ENCODE measurements at places on chromosomes 3 and 15.

DNA sequence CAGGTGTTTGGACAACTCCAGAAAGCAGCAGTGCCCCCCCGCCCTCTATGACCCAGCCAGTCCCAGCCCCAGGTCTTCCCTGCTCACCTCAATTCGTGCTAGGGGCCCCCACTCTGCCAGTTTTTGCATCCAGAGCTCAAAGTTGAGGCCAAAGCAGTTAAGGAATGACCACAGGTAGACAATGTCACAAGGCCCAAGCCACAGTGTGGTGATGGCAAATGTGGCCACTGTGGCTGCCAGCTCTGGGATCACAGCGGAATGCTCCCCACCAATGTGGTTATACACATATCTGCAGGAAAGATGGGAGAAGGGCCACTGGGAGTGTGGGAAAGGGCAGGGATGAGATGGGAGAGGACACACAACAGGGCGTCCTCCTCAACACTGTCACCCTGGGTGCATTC is 8.2 kb downstream of the KLHL40 start:
- DNase-seq, result no peak

GRCh38 chr3:42037318-42037945 is 53.7 kb upstream of the TRAK1 start:
- no peak for DNase-seq

DNA sequence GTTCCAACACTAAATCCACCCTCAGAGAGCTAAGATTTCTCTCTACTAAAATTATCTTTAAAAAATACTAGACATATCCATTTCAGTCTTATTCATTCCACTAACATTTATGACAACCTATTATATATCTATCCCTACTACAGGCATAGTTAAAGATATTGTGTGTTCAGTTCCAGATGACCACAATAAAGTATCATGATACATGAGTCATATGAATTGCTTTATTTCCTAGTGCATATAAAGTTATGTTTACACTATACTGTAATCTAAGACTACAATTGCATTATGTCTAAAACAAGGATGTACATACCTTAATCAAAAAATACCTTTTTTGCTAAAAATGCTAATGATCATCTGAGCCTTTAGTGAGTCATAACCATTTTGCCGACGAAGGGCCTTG is 19.4 kb downstream of the SHOX2 start:
- DNase-seq, result no peak

DNA sequence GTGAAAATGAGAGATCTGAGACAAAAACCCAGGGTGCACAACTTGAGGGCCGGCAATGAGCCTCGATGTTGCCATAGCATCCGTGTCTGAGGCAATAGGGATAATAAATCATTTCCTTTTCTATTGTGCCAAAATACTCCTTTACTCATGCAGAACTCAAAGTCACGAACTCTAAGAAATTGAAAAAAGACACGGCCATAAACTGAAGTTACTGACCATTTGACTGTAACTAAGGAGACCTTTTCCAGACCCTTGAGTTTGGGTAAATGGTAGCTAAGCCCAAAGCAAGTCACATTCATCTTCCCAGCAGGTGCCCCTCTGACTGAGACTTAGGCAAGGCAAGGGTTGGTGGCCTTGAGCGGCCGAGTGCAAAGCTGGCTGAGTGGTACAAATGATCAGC is 141.2 kb upstream of the SLCO3A1 start:
- no peak for DNase-seq

DNA sequence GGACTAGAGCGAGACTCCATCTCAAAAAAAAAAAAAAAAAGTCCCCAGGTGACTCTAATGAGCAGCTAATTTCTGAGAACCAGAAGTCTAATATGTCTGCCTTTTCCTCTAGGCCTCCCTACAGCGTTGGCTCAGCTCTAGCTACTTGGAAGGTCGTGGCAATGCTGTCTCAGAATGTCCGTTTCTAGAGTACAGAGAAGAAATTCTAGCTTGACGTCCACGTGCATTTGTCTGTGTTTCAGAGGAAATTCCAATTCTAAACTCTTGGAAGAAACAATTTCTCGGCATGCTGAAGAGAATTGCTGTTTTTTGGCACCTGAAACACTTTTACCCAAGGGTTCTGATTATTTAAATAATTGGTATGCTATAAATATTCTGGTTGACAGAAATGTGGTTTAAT is 78.8 kb downstream of the SOX2 start:
- no peak for DNase-seq

- DNase-seq, result no peak
These were observed 4.6 kb downstream of the SETD5 start for GRCh38 chr3:9401986-9402385.

DNA sequence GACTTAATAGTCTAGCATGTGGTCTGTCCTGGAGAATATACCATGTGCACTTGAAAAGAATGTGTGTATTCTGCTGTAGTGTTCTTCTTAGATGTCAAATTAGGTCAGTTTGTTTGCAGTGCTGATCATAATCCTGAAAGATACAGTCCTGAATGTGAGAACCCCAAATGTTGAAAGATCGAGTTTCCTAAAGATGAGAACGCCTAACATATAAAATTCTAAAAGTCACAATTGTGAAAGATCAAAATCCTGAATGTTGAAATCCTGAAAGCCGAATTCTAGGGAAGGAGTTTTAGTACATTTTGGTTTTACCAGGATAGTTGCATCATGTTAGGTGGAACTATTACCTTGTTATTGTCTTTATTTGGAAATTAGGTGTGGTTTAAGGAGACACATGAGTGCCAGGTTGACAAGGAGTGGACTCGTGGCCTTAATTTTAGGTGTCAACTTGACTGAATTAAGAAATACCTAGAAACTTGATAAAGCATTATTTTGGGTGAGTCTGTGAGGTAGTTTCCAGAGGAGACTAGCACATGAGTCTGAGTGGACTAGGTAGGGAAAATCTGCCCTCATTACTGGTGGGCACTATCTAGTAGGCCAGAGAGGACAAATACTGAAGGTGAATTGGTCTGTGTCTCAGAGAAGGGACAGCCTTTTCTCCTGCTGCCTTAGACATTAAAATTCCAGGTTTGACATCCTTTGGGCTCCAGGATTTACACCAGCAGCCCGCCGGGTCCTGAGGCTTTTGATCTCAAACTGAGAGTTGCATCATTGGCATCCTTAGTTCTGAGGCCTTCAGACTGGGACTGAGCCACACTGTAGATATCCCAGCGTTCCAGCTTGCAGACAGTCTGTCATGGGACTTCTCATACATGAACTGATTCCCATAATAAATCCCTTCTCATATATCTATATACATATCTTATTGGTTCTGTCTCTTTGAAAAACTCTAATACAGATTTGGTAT is 77.1 kb downstream of the LRRC28 start:
- DNase-seq, result no peak

DNA sequence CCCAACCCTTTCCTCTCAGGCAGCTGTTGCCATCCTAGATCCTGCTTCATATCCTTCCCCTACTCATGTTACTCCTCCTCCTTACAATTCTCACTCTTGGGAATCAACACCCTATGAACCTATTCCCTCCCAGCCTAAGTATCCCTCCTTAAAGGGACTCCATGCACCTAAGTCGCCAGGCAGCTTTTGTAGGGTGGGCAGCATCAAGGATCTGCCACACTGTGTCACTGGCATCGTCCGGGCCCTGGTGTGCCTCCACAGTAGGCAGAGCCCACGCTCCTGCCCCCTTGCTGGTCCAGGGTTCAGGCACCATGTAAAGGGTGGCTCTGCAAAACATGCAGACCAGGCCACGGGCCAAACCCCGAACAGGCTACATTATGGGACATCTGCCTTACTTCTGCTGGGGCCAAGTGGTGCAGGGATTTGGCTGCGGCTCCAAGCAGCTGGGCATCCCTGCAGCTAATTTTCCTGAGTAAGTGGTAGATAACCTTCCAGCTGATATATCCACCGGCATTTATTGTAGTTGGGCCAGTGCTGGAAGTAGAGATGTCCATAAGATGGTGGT is 53.4 kb downstream of the GSK3B start:
- DNase-seq, result no peak

GRCh38 chr3:47008234-47008796 is 28.8 kb downstream of the NBEAL2 start:
- DNase-seq, result no peak

DNA sequence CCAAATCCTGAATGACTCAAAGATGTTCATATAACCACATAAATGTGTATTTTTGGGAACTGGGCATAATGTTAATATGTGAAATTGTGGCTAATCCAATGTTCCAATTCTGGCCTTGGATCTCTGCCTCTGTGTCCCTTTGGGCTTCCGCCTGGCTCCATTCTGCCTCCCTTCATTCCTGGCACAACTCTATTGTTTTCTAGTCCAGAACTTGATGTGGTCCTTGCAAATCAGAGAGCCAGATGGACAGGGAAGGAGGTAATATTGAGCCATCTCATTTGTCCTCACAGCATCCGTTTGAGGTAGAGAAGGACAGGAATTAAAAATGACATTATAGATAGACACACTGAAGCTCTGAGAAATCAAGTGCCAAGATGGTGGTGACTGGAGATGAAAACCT is 355.7 kb upstream of the TBL1XR1 start:
- no peak for DNase-seq

DNA sequence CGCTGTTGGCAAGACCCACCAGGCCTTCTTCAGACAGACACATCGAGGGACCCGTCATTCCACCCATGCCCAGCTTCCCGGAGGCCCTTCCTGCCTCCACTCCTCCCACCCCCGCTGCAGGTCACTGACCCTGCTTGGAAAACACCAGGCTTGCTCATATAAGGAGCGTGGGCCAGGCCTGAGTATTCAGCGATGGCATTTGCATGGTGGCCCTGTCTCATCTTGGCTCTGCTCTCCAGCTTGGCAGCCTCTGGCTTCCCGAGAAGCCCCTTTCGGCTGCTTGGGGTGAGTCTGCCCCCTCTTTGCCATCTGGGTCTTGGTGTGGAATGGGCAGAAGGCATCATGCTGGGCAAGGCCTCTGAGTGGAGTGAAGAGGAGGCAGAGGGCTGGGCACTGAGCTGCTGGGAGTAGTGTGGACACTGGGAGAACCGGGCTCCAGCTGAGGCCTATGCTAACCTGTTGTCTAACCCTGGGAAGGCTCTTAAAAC is at the start of gene ITIH3:
Gene ITIH3 (plus strand): TSS at position 185 of the 488 bp plus-strand sequence. CDS start 8 bp downstream, at position 193.
- no peak for DNase-seq

DNA sequence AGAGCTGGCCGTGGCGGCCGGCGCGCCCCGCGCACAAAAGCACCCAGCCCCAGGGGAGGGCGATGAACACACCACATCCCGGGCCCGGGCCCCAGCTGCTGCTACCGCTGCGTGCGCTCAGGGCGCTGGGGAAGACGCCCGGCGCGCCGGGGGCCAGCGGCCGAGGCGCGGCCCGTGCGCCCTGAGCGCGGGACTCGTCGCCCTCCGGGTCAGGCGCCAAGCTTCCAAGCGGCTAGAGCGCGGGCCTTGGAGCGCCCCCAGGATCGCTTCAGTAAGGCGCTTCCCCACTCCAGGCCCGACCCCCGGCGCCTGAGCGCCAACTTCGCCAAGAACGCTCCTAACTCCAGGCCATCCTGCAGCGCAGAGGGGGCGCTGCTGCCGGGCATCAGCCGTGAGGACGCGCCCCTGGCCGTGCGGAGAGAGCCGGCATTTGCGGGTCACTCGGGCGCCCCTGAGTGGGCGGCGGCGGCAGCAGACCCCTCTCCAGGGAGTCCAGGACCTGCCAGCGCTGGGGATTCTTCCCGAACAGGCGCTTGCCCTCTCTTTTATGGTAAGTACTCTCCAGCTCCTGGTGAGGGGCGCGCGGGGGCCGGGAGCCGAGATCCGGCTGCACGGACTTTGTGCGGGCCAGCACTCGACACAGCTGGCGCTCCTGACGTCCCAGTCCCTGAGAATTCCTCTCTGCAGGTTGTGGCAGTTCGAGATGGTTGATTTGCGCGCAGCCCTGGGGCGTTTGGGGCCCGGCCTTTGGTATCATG is 475 bp downstream of the SPSB4 start:
- DNase-seq, result no peak

- no peak for DNase-seq
These were observed 73.5 kb upstream of the SCN5A start for GRCh38 chr3:38722781-38723568.

GRCh38 chr15:57307527-57308169 is 68.7 kb upstream of the CGNL1 start:
- DNase-seq, result no peak

DNA sequence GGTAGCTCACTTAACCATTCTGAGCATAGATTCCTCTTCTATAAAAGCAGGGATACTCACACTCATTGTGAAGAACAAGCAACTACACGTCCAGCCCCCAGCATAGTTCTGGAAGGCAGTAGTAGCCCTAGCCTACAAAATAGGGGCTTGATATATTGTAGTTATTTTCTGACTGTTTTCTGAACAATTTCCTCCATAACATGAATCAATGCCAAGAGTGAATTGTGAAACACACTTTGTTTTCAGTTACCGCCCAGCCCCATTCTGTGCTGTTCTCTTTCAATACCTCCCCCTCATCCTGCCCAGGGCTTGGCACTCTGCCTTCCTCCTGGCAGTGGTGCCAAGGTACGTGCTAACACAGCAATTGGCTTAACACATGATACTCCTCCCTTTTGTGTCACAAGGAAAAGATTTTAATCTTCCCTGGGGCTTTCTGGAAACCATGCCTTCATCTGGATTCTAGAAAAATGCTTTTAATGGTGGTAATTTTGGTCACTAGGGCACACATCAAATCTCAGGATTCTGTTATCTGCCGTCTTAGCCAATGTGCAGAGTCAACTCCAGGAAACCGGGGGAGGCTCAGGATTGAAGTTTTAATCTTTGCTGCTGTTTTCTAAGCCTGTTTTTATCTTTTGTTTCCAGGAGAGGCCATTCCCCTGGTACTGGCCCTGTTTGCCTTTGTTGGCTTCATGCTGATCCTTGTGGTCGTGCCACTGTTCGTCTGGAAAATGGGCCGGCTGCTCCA is 37.2 kb downstream of the IL20RB start:
- DNase-seq, result no peak

DNA sequence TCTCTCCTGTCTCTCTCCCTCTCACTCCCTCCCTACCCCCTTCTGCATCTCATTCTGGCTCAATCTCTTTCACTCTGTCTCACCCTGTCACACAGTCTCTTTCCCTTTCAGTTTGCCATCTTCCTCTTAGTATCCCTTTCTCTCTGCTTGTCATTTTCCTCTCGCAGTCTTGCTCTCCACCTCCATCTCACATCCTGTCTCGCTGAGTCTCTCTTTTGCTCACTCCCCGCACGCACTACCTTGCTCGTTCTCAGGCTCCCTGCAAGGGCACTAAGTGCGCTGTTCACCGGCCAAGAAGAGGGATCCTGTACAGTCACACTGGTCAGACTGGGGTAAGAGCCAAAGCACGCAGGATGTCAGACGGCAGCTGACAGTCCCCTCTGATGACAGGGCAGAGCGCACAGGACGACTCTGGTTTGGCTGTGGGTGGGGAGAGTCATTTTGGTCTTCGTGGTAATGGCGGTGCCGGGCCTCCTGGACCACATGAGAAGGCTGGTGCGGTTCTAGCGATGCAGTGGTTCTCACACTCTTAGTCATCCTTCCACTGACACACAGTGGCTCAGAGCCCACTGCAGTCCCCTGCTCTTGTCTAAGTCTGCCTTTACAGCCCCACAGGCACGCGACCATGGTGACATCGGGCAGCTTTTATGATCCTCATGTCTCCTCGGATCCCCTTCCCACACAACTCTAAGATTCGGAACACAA is 356.8 kb downstream of the FOXP1 start:
- DNase-seq, result peak; percentile 84

DNA sequence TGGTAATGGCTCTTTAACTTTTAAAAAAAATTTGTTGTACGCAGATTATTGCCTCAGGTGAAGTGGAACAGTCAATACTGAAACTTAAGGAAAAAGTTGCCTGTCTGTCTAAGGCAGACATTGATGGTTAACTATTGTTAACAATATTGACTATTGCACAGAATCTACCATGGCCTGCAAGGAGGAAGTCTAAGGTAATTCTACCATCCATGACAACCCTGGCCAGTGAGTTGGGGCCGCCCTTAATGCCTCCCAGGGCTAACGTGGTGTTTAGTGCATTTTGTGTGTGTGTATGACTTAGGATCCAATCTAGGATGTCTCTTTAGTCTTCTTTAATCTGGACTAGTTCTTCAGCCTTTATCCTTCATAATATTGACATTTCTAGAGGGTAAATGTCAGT is 2.1 kb upstream of the CPB1 start:
- no peak for DNase-seq

Data from T-helper 2 cell (primary cell).